ENCODE measurements at places on chromosomes 11 and 22.
A peak's percentile ranks its signal among the peaks of the same experiment; 100 is the strongest.

DNA sequence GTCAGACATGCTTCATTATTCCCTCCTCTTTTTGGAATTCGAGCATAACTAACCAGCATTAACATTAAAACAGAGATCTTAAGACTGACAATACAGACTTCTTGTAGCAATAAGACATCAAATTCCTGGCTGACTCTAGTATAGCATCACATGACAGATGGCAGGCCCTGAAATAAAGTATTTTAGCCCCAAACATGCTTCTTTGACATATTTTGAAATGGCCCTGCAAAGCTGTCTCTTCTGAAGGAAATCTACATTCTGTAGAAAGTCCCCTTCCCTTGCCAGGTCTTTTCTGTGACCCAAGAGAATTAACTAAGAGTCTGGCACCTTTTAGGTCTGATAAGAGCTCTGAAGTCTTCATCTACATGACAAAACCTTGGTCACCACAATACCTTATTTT is 38.5 kb upstream of the GNAZ start:
- no peak for DNase-seq

- DNase-seq: no peak
Measured at GRCh38 chr22:20632082-20632481, 124.7 kb downstream of the MED15 start.

GRCh38 chr22:33823552-33823951 is 96.7 kb downstream of the LARGE1 start:
- DNase-seq: no peak

GRCh38 chr11:104968355-104968855 is at the start of gene CASP4:
Gene CASP4, minus strand, starts transcription at chr11:104968574. Its CDS starts 49 bp downstream, at chr11:104968525.
- DNase-seq: no peak

GRCh38 chr22:24442352-24442744 is 14.9 kb downstream of the ADORA2A start:
- DNase-seq: no peak

GRCh38 chr11:107747622-107748021 is 35.8 kb upstream of the SLN start:
- DNase-seq: no peak

DNA sequence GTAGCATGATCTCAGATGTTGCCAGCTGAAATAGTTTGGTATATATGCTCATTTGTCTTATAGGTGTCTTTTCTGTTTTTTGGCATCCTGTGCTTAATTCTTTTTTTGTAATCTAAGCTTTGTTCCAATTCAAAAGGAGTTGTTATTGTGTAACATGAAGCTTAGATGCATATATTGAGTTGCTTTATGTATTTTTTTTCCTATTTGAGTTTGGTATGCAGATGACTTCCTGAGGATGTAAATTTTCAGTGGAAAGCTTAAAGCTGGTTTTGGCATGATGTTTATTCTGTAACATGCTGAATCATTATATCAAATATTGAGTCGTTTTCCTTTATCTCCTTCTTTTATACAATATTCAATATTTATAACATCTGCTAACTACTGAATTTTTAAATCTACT is 69.4 kb downstream of the DDX10 start:
- DNase-seq: no peak

DNA sequence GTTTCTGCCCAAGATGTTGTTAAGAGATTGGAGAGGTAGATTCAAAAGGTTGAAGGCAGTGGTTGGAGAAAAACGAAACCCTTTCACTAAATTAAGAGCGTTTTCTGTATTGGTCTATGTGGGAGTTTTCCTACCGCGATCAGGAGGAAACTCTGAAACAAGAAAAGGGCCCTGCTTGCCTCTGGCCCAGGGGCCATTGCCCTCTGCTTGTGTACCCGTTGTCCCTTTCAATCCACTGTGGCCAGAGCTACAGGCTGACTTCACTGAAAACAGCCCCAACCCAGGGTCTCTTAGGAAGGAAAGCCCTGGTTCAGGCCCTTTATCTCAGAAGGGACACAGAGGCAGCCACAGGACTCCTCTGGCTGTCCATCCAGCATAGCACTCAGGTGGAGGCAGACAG is 99.1 kb downstream of the CSNK2A3 start:
- no peak for DNase-seq

- no peak for DNase-seq
Measured at GRCh38 chr11:17604201-17604914, 57.3 kb downstream of the OTOG start.

DNA sequence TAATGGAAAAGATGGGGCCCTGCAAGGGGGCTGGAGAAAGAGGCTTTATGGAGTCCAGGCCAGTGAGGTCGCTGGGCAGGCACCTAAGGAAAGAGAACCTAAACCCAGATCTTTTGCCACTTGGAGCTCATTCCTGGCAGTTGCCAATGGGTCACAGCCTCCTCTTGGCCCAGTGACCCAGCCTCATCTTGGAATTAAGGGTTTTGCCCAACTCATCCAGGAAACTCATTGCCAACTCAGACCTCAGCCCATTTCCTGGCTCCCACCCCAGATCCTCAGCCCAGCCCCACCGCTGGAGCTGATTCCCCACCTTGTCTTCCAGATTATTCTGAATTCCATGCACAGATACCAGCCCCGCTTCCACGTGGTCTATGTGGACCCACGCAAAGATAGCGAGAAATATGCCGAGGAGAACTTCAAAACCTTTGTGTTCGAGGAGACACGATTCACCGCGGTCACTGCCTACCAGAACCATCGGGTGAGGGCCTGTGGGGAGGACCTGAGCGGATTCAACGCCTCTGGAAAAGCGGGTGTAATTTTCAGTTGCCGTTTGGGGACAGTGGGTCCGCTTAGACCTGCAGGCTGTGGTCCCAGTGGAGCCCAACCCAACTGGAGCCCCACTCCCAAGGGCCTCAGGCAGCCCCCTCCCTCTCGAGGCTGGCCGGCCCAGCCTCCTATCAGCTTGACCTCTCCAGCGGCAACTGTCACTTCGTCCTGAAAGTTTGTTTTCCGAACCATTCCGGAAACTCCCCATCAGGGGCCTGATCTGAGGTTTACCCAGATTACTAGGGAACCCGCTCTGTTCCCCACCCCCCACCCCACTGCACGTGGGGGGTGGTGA is 4.3 kb downstream of the TBX1 start:
- DNase-seq: no peak

DNA sequence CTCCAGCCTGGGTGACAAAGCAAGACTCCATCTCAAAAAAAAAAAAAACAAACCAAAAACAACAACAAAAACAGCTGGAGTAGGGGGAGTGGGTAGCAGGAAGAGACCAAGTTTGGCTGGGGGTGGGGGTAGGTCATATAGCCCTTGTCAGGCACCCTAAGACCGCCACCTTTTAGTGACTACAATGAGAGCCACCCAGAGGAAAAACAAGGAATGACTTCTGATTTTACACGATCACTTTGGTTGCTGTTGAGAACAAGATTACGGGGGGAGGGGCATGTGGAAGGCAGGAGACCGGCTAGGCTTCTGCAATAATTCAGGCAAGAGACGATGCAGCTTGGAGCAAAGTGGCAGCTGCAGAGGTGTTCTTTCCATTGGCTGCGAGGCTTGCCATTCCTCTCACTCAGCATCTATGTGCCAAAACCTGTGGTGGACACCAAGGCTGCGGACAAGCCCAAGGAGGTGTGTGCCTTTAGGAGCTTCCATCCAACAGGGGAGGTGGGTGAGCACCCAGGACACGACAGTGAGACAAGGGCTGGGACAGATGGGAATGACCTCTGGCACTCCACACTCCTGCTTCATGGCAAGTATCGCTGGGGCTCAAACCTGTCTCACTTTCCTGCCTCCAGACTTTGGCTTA is 1.7 kb downstream of the RPS19BP1 start:
- DNase-seq: peak; percentile 68

DNA sequence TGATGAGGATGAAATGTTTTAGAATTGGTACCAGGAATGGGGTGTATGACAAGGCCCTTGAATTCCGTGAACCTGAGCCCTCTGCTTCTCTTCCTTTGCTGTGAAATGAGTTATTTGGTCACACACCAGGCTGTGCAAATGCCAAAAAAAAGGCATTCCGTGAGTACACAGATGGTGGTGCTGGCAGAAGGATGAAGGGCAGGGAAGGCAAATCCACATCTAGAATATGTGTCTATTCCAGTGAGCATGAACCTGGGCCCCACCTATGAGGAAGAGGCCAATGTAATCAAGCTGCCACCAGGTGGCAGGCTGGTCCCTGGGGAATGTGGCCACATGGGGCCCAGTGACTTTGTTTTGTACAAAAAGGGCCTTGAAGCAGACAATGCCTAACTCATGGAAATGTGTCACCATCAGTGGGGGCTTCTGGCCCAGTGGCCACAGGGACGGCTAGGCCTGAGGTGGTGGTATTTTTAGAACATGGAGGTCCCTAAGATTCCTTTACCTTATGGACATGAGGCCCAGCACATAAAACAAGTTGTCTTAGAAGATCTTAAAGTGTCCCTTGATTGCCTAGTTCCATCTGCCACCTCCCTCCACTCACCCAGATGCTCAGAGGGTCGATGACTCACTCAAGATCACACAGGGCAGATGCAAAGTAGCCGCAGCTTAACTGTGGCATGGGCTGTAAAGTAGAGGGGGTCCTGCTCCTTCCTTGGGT is 3.9 kb upstream of the RNF215 start:
- peak; percentile 65 for DNase-seq

- DNase-seq: no peak
Measured at GRCh38 chr22:31579835-31580242, 82.2 kb downstream of the PISD start.
